ENCODE measurements at places on chromosomes 1 and 21.

GRCh38 chr21:25884311-25884710 is 149.5 kb downstream of the GABPA start:
- no peak for DNase-seq

GRCh38 chr1:19222979-19223824 is 13.1 kb upstream of the UBR4 start:
- no peak for DNase-seq

DNA sequence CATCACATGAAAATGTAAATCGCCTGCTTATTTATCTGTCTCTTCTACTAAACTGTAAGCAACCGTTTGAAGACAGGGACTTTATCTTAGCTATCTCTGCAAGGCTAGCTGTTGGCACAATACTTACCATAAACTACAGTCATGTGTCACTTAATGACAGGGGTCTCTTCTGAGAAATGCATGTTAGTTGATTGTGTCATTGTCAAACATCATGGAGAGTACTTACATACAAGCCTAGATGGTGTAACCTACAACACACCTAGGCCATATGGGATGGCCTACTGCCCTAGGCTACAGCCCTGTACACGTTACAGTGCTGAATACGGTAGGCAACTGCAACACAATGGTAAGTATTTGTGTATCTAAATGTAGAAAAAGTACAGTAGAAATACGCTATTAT is 267.9 kb downstream of the SDCCAG8 start:
- no peak for DNase-seq

DNA sequence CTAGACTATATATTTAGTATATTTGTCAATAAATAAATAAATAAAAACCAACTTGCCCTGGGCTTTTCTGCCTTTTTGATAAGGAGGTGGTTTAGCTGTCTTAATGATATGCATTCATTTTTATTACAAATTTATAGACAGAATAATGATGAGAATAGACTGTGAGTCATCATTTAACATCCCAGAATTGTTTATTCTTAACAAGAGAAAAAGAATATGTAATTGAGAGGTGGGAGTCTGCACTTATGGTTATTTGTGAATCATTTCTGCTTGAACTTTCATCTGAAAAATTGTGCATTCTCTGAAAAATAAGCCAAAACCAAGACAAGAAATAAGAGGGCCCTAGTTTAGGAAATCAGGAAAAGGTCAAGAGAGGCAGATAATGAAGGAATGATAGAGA is 326.2 kb downstream of the COL11A1 start:
- DNase-seq, result no peak

GRCh38 chr1:58152697-58153096 is 393.8 kb downstream of the OMA1 start:
- DNase-seq, result no peak

GRCh38 chr1:190168893-190169280 is 308.8 kb downstream of the BRINP3 start:
- DNase-seq, result no peak

DNA sequence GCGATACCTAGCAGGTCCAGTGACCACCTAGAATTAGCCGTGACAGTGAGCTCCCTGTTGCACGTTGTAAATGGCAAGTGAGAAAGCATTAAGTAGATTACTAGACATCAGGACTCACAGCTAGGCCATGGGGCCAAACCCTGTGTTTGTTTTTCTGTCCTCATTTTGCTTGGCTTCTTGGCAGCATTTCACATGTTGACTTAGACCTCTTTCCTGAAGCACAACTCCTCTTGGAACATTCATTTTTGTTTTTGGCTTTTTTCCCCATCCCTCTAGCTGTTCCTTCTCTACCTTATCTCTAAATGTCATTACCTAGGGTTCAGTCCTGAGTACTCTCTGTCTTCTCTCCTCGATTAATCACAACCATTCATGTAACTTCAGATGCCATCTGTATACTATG is 16.9 kb upstream of the PTPN14 start:
- no peak for DNase-seq

DNA sequence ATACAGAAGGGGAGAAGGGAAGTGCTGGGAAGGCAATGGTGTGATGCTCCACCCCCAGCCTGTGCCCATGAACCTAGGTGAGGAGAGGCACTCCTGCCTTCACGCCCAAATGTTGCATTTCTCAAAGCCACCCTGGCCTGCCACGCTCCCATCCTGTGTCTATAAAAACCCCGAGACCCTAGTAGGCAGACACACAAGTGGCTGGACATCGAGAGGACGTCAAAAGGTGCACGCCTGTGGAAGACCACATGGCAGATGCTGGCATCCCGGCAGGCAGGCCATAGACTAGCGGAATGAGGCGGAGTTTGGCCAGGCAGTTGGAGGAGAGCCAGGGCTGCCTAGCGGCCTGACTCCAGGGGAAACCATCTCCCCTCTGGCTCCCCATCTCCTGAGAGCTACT is 1168.5 kb upstream of the ADGRL2 start:
- DNase-seq, result no peak

GRCh38 chr1:231600458-231600976 is 26.1 kb upstream of the DISC1 start:
- DNase-seq, result no peak

DNA sequence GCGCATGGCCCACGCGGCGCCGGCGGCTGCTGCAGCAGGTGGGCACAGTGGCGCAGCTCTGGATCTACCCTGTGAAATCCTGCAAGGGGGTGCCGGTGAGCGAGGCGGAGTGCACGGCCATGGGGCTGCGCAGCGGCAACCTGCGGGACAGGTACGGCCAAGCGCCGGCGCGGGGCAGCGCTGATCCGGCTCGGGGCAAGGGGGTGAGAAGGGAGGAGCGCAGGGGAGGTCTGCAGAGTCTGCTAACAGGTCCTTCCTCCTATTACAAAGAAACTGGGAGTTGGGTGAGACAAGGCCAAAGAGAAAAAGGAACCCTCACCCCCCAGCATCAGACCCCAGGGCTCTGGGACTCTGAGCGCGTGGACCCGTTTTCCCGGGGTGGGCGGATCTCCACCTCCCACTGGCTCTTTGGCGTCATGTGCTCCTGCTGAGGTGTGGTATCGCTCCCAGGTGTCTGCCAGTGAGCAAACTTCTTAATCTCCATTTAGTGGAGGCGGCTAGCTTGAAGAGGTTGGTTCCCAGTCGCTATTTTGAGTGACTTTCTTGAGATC is 431 bp downstream of the MTARC1 start:
- DNase-seq, result no peak

GRCh38 chr1:191085121-191085520 is 607.5 kb upstream of the BRINP3 start:
- no peak for DNase-seq

DNA sequence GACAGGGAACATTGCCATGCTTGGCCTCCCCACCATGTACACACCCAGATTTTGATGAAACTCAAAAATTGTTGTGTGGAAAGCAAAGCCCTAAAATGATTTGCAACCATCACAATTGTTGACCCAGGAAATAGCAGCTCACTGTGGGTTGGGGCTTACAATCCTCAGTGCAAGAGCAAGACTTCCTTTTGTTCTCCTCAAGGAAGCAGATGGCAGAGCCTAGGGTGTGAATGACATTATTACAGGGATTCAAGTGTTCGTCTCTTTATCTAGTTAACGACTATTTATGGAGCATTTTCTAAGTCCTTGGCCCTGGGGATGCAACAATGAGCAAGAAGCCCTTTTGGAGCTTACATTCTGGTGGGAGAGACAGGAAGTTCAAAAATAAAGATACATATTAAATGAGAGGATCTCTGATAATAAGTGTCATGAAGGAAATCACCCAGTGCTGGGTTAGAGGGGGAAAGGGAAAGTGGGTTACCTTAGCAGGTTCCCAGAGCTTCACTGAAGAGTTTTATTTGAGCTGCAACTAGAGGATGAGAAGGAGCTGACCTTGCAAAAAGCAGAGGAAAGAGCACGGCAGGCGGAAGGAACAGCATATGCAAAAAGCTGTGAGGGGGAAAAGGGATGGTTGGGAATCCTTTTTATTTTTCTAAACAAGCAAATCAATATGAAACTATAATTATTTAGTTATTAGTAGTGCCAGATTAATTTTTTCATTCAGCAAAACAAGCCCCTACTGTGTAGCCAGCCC is 38.5 kb upstream of the ID3 start:
- DNase-seq, result no peak

- no peak for DNase-seq
Measured at GRCh38 chr21:41876928-41877652, 2.1 kb downstream of the PRDM15 start.

DNA sequence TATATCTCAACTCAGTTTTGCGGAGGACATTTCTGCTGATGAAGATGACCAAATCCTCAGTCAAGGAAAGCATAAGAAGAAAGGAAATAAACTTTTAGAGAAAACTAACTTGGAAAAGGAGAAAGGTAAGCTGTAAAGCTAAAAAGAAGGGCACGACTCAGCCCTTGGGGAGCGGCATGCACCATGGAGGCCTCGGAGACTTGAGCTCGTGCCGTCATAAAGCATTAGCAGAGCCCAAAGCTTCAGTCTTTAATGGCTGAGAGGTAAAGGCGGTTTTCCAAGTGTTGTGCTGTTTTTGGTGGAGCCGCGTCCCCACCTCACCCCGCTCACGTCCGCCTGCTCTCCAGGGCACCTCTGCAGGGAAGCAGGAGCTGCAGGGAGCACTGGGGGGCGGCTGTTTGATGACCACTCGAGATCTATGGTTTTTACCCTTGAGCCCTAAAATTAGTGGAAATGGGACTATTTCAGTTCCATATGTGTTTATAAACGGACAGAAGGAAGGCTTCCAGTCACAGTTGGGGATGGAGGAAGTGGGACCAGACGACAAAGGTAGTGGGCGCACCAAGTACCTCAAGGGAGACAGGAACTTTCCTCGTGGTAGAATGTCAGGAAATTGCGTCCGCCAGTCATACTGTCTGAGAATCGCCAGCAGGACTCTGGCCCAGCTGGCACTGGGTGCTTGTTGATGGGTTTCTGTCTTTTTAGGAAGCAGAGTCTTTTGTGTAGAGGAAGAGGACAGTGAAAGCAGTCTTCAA is 27.6 kb downstream of the RRP1B start:
- no peak for DNase-seq

GRCh38 chr1:119713039-119713748 is 1.5 kb downstream of the PHGDH start:
- DNase-seq, result no peak

GRCh38 chr1:94323311-94324177 is 86.2 kb upstream of the ARHGAP29 start:
- no peak for DNase-seq

DNA sequence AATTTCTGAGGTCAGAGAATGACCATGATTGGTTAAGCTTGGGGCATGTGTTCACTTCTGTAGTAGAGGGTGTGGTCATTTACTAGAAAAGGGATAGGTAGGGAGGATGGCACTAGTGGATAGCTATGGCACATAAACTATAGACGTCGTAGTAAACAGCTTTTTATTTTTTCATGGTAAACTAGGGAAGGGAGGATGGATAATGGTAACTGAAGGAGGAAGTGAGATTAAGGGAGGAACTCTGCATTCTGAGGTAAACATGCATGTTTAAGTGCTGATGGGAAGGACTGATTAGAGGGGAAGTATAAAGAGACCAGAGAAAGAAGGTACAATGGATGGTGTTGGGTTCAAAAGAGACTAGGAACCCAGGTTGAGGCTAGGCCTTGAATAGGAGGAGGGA is 26.9 kb downstream of the PTGS2 start:
- no peak for DNase-seq

DNA sequence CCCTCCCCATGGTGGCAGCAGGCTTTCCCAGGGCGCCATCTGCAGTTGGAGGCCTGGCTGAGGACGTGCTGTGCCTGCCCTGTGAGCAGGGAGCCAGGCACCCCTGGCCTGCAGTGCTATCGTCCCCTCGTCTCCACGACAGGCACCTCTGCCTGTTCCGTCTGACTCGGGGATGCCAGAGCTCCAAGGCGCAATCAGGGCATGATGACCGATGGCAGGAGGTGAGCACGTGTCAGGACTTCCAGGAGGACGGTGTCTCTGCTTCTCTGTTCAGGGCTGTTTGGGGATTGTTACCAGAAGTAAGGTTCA is 125.2 kb downstream of the PCBP3 start:
- no peak for DNase-seq

GRCh38 chr1:69777971-69778370 is 210.2 kb downstream of the LRRC7 start:
- no peak for DNase-seq

DNA sequence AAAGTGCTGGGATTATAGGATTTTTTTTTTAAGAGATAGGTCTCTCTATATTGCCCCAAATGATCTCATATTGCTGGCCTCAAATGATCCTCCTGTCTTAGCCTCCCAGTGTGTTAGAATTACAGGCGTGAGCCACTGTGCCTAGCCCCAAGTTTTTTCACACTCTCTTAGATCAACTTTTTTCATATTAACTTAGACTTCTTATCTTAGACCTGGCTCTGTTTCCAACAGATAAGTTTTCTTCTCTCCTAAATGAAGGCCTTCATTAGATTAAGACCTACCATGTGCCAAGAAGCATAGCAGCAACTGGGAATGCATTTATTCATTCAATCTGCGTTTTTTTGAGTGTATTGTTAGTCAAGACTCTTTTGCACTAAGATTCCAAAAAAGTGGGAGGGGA is 20.2 kb upstream of the HTR1D start:
- DNase-seq, result no peak

DNA sequence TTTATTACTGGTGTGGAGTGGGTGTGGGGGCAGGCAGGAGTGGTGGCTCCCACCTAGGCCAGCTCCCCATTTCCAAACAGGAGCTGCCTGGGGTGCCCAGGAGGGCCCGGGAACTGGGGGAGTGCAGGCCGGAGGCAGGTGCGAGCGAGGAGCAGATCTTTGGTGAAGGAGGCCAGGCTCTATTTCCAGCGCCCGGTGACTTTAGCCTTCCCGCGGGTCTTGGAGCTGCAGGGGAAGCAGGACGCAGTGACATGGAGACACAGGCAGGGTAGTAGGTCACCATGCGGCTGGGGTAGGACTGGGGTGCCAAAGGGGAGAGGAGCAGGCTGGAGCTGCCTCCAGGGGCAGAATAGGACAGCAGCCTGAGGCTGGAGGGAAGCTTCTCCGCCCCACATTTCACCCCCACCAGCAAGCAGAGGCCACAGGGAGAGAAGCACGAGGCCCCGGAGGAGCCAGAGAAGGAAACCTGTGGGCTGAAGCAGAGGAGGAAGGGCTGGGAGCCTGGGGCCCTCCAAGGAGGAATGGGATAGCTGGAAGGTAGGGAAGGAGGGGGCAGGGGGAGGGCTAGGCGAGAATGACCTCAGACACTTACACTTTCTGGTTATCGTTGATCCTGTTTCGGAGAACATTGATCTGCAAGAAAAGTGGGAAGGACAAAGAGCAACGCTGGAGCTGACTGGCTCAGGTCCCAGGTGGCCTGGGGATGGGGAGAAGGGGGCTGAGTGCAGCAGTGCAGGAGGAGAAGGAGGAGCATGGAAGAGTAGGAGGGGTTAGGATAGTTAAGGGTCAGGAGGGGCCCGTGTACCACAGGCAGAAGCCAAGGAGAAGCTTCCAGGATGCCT is 18.2 kb downstream of the TNNT2 start:
- DNase-seq, result no peak
